ENCODE measurements at places on chromosomes 3 and 15.

- no peak for DNase-seq
These were observed 140.4 kb downstream of the SRGAP3 start for GRCh38 chr3:9108876-9109567.

DNA sequence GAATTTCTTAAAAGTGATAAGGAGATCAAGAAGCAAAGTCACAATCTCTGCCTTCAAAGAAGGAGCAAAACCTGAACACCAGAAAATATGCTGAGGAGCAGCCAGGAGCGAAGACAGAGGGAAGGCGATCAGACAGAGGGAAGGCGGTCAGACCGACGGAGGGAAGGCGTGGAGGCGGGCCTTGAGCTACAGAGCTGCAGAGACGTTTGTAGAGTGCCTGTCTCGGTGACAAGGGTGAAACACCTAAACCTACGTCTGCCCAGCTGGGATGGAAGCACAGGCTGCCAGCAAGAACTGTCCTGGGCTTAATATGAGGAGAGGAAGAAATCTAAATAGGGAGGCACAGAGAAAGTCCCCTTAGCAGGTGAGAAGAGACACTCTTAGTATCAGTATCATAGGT lies 476.0 kb downstream of the OCA2 start:
- no peak for DNase-seq

GRCh38 chr15:40333922-40334492 lies 6.7 kb downstream of the CCDC9B start:
- peak; percentile 49 for DNase-seq

- no peak for DNase-seq
These were observed 99.6 kb downstream of the NEDD4 start for GRCh38 chr15:55893852-55894251.

DNA sequence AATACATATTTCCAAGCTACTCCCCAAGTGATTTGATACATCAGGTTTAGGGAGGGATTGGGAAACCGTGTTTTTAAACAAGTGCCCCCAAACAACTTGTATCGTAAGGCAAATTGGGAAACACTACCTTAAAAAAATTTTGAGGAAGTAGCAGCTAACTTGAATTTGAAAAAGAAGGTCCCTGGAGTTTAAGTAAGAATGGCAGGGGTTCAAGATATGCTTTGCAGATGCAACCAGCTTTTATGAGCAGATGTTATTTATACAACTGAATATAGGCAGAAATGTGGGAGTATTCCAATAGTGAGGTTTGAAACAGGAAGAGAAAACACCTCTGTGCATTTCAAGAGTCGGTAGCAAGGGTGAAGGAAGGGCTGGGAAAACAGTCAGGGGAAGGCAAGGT lies 139.6 kb downstream of the IL20RB start:
- no peak for DNase-seq

GRCh38 chr3:52289747-52290595 lies 2.3 kb downstream of the GLYCTK start:
- DNase-seq: no peak

- DNase-seq: no peak
These were observed 495.9 kb upstream of the NAALADL2 start for GRCh38 chr3:174363256-174363655.

Measured in GM13977 (cell line).